ENCODE measurements at places on chromosomes 5 and 9.

DNA sequence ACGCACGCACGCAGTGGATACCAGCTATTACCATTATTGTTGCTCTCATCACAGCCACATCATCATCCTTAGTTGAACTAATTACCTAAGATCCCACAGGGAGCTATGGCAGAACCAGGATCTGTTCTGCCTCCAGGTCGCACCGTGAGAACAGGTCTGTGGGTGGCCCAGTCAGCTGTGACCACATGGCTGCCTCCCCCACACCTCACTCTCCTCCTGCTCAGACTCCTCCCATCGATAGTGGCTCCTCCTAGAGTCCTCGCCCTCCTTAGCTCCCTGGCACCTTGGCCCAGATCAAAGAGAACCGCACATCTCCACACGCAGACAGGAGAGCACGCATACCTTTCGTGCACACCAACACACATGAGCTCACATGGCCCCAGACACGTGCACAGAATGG lies 32.4 kb upstream of the RPL26L1 start:
- no peak for DNase-seq

DNA sequence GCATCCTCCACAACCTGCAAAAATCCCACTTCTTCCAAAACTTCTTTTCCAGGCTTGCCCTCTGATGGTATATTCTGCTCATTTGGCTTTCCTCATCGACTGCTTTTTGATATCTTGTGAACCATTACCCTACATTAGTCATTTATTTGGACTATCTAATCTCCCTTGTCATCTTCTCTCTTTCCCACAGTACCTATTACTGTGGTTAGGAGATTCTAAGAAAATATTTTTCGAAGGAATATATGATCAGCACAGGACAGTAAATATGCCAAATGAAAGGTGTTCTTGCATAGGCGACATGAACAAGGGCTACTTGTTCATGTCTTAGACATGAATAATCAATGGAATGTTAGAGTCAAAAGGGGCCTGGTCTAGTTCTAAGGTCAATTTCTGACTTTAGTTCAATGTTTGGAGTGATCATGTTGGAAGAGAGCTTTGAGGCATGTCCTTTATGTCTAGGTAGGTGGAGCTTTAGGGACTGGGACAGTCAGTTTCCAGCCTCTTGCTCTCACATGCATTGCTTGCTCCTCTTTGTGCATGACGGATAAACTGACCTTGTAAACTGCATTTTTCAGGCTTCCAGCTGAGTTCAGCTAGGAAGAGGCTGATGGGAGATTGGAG lies 243.4 kb upstream of the RPS23 start:
- DNase-seq: no peak

- DNase-seq: no peak
These were observed 36.1 kb downstream of the TEK start for GRCh38 chr9:27145143-27145542.

DNA sequence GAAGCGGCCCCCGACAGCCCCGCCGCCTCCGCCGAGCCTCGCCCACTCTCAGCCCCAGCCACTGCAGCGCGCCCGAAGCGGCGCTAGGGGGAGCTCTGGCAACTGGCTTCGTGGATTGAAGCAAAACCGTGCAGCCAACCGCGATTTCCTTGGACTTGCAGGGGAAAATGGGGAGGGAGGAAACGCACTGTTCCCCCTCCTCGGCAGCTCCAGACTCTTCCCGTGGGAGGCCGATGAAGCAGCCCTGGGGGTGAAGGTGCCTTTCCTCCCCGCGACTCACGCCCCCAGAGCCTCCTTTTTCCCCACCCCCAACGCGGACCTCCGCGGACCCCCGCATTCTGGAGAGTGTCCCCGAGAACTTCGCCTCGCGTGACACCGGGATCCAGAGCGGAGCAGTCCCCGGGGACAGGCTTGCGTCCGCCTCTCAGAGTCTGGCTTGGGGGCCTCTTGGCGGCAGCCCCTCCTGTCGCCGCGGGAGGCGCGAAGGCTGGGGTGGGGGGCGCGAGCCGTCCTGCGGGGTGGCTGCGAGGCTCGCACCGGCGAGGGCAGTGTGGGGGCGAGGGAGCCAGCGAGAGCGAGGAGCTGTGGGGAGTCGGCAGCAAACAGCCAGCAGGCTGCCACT lies 3.8 kb downstream of the IER5L start:
- peak; percentile 30 for DNase-seq

DNA sequence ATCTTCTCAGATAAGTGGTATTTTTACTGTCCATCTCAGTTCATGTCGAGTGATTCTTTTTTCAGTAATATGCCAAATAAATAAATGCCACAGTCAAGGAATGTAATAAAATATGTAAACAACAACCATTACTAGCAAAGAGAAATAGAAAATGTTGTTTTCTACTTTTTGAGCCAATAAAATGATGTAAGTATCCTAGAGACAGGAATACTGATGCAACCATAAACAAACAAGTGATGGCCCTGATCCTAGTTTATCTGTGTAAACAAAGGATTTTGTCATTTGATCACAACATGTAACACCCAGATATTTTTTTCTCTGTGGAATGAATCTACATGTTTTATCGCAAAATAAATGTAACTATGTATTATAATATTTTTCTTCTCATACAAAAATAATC lies 1852.8 kb downstream of the EFNA5 start:
- DNase-seq: no peak

Measured in NCI-H2081 treated with DMSO at 0.1 percent for 48 hours (cell line).